ENCODE measurements at places on chromosomes 1 and 21. TPM values are rescaled to one million over a fixed set of nuclear protein-coding genes. Genes with fewer than 3 reads are reported as not detected.

DNA sequence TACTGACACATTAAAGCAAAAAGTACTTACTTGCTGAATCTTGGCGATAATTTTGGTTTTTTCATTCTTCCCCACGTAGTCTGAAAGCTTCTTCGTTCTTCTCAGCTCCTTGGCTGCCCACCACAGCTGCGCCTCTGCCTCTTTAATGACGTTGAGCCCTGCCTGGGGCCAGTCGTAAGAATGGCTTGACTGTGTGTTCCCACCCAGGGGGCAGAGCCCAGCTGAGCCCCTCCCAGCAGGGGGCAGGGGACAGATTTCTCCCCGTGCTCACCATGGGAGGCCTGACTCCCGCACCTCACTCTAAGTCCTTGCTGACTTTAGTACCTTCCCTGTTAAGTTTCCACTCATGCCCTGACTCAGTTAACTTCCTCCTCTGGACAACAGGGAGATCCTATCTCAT is 9.0 kb downstream of the CFAP298 start:
- no peaks in the 10 kb centered on the region for H3K36me3 ChIP-seq
- H3K4me3 ChIP-seq: no peak overlapping the region
- no peak for DNase-seq
- H3K27me3 ChIP-seq: no peaks in the 10 kb centered on the region

DNA sequence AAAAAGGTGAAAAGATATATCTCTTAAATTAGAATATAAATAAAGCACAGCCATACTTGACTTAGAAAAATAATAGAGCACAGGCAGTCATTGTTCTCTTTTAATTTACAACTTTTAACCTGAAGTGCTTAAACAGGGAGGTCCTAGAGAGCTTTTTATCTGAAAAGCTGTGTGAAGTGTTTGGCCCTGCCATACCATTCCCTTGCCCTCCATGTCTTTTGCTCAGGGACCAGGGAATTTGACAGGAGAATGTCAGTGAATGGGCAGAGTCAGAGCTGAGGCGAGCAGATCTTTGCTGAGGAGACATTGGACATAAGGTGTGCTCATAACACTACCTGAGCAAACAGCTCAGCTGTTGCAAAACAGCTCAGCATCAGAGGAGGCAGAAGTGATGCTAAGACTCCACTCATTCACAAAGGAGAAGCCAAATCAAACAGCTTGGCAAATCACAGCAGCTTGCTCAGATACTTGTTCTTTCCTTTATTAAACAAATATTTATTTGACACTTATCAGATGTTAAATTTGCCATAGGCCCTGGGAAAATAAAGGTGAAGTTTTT is 14.9 kb upstream of the MGST3 start:
- no peaks in the 10 kb centered on the region for H3K27me3 ChIP-seq
- no peak for DNase-seq
- no peak overlapping the region for H3K4me3 ChIP-seq
- no peaks in the 10 kb centered on the region for H3K4me1 ChIP-seq
- no peak overlapping the region for H3K27ac ChIP-seq
- no peaks in the 10 kb centered on the region for H3K36me3 ChIP-seq

DNA sequence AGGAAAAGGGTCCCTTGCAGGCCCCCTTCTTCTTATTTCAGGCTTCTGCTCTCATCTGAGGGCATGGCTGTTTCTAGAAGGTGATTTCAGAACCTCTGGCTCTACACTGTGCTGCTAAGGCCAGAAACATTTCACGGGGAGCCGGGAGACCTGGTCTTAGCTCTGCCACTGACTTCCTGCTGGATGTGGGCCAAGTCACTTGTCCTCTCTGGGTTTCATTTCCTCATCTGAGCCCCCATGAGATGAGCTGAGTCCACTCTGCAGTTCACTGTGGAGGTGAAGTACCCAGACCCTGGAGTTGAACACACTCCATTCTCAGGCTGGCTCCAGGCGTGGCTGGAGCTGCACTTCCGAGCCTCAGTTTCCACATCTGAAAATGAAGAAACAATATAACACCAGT is 2.1 kb downstream of the PADI1 start:
- H3K36me3 ChIP-seq: no peaks in the 10 kb centered on the region
- DNase-seq: no peak
- H3K27me3 ChIP-seq: no peaks in the 10 kb centered on the region
- H3K27ac ChIP-seq: no peak overlapping the region
- H3K4me1 ChIP-seq: no peaks in the 10 kb centered on the region

The IVL gene
- polyA plus RNA-seq: not detected

GRCh38 chr1:14539953-14540563 is 58.4 kb upstream of the KAZN start:
- H3K27me3 ChIP-seq: no peaks in the 10 kb centered on the region
- H3K4me3 ChIP-seq: no peak overlapping the region
- H3K27ac ChIP-seq: no peak overlapping the region
- H3K4me1 ChIP-seq: no peaks in the 10 kb centered on the region
- DNase-seq: no peak
- H3K36me3 ChIP-seq: no peaks in the 10 kb centered on the region

The RPTN gene
- polyA plus RNA-seq: not detected

GRCh38 chr1:145963265-145964019 is 933 bp downstream of the ANKRD34A start:
- H3K27ac ChIP-seq: peak overlapping the region; percentile 59
- peak overlapping the region; percentile 43 for H3K4me3 ChIP-seq
- H3K27me3 ChIP-seq: no peaks in the 10 kb centered on the region
- DNase-seq: no peak

- H3K4me3 ChIP-seq: no peak overlapping the region
- H3K4me1 ChIP-seq: peaks cover 2% of the 10 kb centered on the region
- no peaks in the 10 kb centered on the region for H3K27me3 ChIP-seq
- H3K27ac ChIP-seq: no peak overlapping the region
- no peak for DNase-seq
Measured at GRCh38 chr1:28577052-28577678, 14.9 kb upstream of the RAB42 start.
